Osteoblast (primary cell): ENCODE measurements at places on chromosomes 7 and 10. TPM values are rescaled to one million over a fixed set of nuclear protein-coding genes. Genes with fewer than 3 reads are reported as not detected.

AKR1C8 gene
- not detected in 2 replicates for total RNA-seq

VPS37D gene
- total RNA-seq = 5.8 and 5.9 TPM in 2 replicates

ARHGEF35 gene
- 2.4 and 3.6 TPM in 2 replicates for total RNA-seq

OGDHL gene
- under 0.01 and 0.36 TPM in 2 replicates for total RNA-seq

GRCh38 chr10:78072504-78072903, 38.8 kb downstream of the RPS24 start:
- DNase-seq = no peak
